ENCODE measurements at places on chromosomes 13 and 19. TPM values are rescaled to one million over a fixed set of nuclear protein-coding genes. Genes with fewer than 3 reads are reported as not detected.

- no peak for DNase-seq
Measured at GRCh38 chr13:68588623-68589022, 1358.5 kb upstream of the PCDH9 start.

DNA sequence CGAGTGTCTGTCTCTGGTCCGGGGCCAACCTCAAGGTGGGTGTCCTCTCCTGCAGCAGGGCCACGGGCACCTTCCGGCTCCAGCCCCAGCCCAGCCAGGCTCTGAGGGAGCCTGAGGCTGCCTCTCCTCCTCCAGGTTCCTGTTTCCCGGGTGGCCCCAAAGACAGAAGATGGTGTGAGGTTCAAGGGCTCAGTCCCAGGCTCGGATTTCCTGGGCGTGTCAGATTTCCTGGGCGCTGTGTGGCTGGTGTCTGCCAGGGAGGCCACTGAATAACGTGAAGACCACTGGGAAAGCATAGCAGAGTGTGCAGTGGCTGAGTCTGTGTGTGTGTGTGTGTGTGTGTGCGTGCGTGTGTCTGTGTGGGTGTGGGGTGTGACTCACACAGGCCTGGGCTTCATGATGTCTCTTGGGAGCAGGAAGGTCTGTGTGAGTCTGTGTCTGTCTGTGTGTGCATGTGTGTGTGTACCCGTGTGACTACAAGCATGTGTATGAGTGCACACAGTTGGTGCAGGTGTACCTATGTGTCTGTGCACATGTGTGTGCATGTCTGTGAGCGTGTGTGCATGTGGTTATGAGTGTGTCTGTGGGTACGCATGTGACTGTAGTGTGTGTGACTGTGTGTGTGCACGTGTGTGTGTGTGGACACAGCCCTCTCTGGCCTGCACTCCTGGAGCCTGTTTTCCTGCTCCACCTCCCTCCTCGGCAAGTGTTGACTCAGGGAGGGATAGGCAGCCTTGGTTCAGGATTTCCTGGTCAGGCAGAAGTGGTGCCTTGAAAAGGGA is 28.3 kb downstream of the CEBPA start:
- peak; percentile 84 for DNase-seq

DNA sequence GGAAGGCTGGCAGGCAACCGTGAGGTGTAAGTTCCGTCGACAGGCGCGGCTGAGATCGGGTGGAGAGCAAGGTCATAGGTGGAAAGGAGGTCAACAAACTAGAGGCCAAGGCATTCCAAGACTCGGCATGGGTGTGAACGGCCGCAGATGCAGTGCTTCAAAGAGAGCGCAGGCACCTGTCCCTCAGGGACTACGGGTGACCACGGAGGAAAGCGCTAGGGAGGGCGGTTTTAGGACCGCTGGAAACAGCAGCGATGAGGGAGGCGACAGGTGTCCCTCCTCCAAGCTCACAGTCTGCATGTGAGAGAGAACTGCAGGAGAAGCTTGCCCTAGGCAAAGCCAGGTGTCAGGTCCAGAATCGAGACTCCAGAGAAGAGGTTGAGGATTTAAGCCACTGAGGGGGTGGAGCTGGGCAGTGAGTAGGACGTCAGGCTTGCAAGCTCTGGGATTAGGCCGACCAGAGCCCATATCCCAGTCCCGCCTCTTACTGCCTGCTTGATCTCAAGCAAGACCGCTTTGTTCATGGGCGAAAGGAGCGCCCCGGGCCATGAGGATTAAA is 1.6 kb upstream of the MLNR start:
- no peak for DNase-seq

- no peak for DNase-seq
Measured at GRCh38 chr13:29819143-29819542, 31.3 kb downstream of the UBL3 start.

- DNase-seq: no peak
Measured at GRCh38 chr13:30241532-30241931, 65.8 kb downstream of the KATNAL1 start.

GRCh38 chr19:44882063-44882462 is 9.0 kb upstream of the TOMM40 start:
- DNase-seq: no peak

The CYP2S1 gene
- total RNA-seq: 114 TPM

GRCh38 chr19:19324059-19324770 is 3.6 kb downstream of the MAU2 start:
- DNase-seq: no peak

Measured in colonic mucosa (tissue), 4 donors.